ENCODE measurements at places on chromosomes 11 and 22.

DNA sequence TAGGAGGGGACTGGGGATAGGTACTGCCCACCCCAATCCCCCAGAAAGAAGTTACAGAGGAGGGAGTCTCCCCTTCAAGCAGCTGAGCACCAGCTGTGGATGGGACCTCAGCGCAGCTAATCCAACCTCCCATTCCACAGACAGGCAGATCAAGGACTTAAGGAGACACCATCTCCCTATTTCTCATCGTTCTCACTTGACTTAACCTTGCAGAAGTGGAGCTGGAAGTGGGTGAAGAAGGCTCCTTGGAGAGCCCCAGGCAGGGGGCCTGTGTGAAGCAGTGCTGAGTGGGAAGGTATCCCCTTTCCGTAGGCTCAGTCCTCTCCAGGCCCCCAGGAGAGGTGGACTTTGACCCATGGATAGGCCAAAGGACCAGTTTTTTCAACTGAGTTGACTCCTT lies 27.3 kb downstream of the USP35 start:
- DNase-seq = no peak

DNA sequence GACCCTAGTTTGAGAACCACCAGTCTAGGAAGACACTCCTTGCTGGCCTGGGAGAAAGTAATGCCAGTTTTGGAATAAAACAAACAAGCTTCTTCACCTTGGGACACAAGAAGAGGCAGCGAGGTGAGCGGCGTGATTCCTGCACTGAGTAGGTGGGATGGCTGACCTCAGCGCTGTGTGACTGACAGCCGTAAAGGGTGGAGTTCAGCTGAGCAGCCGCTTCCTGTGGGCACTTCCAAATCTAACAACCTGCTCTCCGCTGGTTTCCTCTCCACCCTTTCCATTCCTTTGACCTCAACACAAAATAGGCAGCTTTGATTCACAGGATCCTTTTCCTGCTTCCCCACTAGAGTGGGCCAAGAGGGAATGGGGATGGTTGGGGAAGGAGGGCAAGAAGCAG lies 45.8 kb downstream of the PC start:
- DNase-seq = no peak

DNA sequence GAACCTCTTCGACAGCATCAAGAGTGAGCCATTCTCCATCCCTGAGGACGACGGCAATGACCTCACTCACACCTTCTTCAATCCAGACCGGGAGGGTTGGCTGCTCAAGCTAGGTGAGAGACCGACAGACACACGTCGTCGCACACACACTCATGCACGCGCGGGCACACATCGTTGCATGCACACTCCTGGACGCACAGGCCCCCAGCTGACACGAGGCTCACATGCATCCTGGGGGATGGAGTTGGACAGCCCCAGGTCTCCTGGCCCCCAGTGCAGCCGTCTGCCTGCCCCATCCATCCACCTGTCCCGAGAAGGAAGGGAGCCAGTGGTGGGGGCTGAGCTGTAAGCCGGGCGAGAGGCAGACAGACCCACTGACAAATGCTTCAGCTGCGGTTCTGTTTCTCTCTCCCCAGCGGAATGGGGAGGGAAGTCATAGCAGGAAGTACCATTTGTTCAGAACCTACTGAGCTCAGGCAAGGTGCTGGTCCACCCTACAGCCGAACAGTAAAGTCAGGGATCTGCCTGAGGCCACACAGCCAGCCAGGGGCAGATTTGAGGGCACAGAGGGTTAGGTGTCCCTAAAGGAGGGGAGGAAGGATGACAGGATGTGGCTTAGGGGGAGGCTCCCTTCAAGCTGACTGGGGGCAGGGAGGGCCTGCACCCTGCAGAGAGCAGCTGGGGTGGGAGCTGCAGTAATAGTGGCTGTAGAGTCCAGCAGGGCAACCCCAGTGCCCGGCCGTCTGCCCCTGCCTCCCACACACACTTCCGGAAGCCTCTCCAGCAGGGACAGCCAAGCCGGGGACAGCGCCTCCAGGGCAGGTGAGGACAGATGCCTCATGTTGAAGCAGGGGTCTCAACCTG lies 27.1 kb downstream of the CYTH4 start:
- no peak for DNase-seq

DNA sequence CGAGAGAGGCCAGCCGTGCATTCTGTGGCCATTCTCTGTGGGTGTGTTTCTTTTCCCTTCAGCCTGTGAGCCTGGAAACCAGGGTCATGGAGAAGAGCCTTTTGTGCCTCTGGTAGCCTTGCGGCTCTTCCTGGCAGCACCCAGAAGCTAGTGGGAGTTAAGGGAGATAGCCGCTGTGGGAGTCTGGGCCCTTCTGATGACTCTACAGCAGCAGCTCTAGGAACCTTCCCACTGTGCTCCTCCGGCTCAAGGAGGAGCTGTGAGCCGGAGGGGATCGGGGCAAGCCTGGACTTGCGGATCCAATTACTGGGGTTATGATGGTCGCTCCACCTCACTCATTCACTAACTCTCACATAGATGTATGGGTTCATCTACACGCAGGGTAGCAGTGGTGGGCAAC lies 10.5 kb downstream of the GTPBP1 start:
- DNase-seq = no peak

- DNase-seq = no peak
Measured at GRCh38 chr11:88402192-88402715, 64.7 kb upstream of the CTSC start.

DNA sequence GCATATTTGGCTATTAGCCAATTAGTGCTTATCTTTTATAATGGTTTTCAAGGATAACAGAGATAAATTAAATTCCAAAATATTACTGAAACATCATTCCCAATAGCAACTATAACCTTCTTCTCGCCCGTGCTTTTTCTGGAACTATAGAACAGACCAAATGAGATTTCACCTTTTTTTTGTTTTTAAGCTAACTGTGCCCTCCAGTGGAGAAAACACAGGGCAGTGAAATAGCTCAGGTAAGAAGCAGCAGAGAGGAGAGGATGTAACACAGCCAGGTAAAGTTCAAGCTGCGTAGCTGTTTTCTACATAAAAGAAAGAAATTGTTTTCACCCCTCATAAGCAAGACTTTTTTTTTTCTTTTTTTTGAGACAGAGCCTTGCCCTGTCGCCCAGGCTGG lies 28.2 kb downstream of the HSD17B12 start:
- DNase-seq = no peak
